ENCODE measurements at places on chromosomes 12 and 14.

GRCh38 chr14:95319312-95320077 lies at the start of gene CLMN:
Gene CLMN, minus strand, starts transcription at chr14:95319908. Its CDS starts 116 bp downstream, at chr14:95319792.
- DNase-seq = peak; percentile 21

DNA sequence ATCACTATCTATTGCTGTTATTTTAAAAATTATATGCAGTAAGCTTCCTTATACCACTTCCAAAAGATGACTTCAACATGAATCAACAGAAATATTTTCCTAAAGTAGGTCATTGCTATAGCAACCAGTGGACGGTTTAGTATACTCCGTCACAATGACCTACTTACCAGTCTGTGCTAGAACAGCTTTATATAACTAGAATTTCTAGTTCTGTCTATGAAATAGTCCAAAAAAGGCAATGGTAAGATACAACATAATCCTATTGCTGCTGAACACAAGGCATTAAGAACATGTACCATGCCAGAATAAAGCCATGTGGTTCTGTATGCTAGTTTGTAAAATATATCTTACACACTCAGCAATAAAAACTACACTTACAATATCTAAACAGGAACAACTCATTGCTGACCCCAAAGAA lies 40.7 kb upstream of the MTERF2 start:
- peak; percentile 82 for DNase-seq

DNA sequence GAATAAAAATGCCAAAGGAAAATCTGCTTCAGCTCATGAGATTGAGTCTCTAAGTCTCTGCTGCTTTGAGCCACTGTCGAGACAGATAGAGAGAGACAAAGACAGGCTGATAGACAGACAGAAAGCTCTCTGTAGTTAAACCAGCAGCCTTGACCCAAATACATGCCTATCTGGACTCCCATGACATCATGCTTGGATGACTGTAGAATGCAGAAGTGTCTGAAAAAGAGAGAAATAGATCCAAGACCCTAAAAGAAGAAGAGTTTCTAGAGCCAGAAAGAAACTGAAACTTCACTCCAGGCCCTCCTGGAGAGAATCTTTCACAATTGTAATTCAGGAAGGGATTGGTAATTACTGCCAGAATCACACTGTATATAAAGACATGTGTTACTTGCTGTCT lies 122.6 kb upstream of the PLXNC1 start:
- DNase-seq = no peak

- DNase-seq = peak; percentile 43
Measured at GRCh38 chr12:126369487-126370463, 1304.5 kb downstream of the AACS start.

- no peak for DNase-seq
Measured at GRCh38 chr12:9040484-9041186, 51.3 kb downstream of the KLRG1 start.

GRCh38 chr12:65948320-65949008 lies 124.2 kb downstream of the HMGA2 start:
- no peak for DNase-seq

- no peak for DNase-seq
Measured at GRCh38 chr14:45976001-45976400, 675.6 kb downstream of the RPL10L start.

DNA sequence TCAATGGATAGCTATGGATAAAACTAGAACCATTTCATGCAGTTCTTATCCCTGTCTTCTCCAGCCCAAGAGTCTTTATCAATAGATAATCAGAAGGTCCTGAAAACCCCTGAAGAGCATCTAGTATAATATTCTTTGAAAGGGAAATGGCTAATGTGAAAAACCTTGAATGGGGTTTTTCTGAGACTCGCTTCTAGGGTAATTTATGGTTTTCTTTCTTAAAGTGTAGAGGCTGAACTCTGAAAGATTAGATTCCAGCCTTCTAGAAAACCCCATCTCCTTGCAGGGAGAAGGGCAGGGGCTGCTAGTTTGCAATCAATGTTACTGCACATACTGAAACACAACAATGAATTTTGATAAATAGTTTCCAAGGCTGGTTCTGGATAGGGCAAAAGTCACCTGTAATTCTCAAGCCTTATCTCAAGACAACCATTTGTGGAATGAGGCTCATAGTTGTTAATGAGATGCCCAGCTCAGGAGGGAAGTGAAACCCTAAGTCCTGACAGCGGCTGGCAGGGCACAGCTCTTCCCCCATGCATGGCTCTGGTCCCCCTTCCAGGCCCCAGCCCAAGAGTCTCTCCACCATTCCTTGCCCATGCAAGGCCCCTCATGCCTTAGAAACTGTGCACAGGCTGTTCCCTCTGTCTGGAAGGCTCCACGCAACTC lies 33.7 kb upstream of the PYGL start:
- no peak for DNase-seq

DNA sequence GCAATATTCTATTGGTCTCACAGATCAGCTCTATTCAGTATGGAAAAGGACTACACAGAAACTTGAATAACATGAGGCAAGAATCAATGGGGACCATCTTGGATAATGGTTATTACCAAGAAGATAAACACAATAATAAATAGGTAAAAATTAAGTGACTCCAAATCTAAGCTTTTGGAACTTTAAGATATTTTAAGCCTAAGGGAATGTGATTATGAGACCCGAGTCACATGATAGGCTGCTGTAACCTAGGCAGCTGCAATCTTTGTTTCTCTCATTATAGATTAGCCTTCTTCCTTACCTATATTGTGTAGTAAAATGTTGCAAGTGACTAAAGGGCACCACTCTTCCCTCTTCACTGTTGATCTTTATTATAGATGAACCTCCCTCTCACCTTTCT lies 121.9 kb downstream of the SYT10 start:
- no peak for DNase-seq

- no peak for DNase-seq
Measured at GRCh38 chr12:99605-100004, 33.0 kb downstream of the IQSEC3 start.

DNA sequence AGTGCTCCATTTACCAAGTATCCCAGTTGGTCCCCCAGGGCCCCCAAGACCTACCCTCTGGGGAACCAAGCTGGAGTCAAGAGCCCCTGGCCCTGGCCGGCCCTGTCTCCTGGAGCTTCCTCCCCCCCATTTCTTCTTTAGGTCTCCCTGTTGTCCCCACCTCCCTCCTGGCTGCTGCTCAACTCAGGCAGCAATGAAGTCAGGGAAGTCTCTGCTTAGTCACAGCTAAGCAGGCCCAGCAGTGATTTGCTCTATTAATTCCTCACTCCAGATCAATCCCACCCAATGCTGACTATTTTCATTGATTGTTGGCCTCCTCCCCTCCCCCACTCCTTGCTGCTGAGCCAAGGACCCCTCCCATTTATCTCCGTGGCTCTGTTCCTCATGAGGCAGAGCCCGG lies 28.3 kb downstream of the VSX2 start:
- no peak for DNase-seq

DNA sequence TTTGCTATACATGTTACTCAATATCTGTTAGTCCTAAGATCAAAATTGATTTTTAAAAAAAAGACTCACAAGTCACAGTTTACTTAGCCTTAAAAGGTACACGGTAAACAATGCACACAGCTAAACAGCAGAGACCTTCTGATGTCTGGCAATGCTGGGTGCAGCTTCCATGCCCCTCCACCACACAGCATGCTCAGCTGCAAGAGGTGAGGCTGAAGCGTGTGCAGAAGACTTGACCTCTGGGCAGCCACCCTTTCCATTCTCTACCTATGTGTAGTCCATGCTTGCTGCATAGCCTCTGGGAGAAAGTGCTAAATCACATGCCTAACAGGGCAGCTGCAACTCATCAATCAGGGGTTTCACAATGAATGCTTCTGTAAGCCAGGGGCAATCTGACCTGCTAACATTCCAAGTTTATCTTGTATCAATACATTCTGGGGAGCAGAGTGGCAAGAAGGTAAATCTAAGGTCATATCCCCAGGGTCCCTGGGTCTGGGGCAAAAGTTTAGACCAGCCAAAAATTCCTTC lies 44.5 kb upstream of the AMN1 start:
- DNase-seq = no peak

DNA sequence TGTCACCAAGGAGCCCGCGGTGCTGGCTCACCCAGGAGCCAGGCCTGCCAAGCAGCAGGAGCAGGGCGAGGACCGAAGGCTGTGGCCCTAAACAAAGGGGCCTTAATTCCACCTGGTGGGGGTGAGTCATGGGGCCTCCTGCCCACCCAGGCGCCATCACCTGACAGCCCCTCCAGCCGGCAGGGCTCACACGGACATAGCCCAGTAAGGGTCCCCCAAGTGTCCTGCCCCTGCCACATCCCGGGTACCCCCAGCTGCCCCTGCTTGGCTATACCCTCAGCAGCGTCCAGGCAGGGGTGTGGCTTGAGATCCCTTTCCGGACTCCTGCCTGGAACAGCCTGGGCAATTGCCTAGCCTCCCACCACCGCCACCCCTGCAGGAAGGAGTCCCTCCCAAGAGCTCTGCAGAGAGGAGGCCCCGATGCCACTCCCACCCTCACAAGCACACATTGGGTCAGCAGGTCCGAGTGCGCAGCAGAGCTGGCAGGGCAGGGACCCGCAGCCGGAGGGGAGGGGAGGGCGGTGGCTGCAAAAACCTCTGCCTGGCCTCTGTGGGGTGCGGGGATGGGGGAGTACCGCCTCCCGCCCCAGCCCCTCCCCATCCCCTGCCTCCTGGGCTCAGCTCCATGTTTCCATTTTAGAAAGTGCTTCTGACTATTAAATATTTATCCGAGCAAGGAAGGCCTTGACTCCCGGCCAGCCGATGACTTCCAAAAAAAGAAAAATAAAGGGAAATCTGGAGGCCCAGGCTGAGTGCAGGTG lies 4.6 kb downstream of the AHNAK2 start:
- peak; percentile 83 for DNase-seq

DNA sequence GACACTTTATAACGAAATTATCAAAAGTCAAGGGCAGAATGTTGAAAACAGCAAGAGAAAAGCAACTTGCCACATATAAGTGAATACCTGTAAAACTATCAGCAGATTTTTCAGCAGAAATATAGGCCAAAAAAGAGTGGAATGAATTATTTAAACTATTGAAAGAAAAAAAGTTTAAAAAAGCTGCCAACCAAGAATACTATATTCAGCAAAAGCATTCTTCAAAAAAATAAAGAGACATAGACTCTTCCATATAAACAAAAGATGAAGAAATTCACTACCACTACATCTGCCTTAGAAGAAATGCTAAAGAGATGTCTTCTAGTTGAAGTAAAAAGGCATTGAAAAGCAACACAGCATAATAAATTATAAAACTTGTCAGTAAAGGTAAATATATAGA lies 80.6 kb upstream of the CPNE8 start:
- DNase-seq = no peak

DNA sequence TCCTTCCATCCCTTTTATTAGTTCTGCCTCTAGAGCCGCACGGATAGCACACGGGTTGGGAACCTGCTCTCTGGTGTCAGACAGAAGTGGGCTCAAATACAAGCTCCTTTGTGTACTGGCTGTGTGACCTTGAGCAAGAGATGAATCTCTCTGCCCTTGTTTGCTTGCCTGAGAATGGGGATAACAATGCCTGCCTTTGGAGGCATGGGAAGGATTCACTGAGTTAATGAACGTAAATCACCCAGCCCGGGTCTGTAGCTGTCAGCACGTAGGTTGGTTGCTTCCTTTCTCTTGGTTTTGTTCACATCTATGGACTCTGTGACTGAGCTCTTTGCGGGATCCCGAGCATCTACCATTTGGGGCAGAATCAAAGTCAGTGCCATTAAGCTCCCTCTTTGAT lies 79.3 kb upstream of the NRXN3 start:
- no peak for DNase-seq

- DNase-seq = no peak
Measured at GRCh38 chr14:79567306-79567705, 644.0 kb downstream of the DIO2 start.

DNA sequence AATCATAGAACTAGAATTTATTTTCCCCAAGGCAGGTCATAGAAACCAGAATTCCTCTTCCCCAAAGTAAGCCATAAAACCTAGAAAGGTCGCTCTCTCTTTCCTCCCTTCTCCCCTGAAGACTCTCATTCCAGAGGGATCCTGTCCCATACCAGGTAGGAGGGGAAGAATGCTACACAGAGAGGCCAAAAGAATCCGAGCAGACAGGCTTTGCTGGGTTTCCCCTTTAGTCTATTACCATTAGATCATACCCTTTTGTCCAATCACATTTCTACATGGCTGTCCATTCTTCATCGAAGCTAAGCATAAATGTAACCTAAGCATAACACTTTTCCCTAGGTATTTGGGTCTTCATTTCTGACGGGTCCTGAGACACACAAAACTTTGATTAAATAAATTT lies 204.5 kb downstream of the SPTSSA start:
- no peak for DNase-seq

DNA sequence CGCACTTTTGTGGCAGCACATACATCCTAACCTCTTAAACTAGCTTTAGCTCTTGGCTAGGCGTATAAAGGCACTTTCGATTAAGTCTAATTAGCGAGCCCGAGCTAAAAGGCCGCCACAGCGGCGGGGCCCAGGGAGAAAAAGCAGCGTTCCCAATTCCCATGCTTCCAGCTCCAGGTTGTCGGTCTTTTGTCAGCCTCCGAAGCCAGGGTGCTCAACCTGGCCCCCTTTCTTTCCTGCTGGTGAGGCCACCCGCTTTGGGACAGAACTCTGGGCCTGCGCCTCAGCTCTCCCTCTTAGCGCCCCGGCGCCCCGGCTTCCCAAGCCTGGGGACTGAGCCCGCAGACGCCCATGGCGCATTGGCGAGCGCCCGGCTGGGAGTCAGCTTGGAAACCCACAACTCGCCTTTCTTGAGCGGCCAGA lies 33.3 kb upstream of the TBX5 start:
- no peak for DNase-seq

GRCh38 chr12:51635346-51635745 lies 44.3 kb downstream of the SCN8A start:
- DNase-seq = no peak

- no peak for DNase-seq
Measured at GRCh38 chr12:98149691-98150210, 365.6 kb upstream of the TMPO start.

GRCh38 chr14:95233702-95234241 lies 76.4 kb upstream of the DICER1 start:
- DNase-seq = no peak

DNA sequence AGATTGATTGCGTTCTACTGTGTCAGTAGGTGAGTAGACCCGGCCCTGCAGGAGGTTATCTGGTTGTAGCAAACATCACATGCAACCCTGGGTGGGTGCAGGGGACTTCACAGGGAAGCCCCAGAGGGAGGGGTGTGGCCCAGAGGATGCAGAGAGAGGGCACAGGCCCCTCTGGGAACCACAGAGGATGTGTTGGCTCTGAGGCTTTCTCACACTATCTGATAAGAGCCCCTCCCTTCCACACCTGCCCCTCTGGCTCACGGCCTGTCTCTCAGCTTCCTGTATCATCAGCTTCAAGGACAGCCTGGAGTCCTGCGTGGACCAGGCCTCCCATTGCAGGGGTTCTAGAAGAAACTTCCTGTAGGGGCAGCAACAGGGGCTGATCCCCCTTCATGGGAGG lies 101.9 kb downstream of the RIN3 start:
- no peak for DNase-seq

Measured in NCI-H460 (cell line).